ENCODE measurements at places on chromosomes 5 and 9.

DNA sequence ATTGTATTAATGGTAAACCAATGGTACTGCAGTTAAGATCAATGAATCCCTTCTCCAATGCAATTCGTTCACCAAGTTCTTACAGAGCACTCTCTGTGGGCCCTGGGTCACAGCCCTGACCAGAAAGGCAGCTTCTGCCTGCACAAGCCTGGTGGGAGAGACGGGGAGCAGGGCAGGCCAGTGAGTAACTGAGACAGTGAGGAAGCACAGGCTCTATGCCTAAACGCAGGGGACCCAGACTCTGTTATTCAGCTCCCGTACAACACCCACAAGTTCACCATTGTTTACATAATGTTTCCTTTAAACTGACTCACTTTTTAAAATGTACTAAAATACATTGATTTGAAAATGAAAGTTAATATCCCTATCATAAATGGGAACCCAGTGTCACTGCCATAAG, 40.5 kb upstream of the CTSL start:
- DNase-seq = no peak

GRCh38 chr5:8884029-8884428, 661.8 kb downstream of the SEMA5A start:
- DNase-seq = no peak

DNA sequence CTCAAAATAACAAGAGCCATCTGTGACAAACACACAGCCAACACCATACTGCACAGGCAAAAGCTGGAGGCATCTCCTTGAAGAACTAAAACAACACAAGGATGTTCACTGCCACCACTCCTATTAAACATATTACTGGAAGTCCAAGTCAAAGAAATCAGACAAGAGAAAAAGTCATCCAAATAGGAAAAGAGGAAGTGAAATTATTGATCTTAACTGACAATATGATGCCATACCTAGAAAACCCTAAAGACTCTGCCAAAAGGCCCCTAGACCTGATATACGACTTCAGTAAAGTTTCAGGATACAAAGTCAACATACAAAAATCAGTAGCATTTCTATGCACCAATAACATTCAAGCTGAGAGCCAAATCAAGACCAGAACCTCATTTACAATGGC, 30.0 kb upstream of the MACIR start:
- no peak for DNase-seq

GRCh38 chr5:15823398-15823797, 323.4 kb downstream of the FBXL7 start:
- no peak for DNase-seq

DNA sequence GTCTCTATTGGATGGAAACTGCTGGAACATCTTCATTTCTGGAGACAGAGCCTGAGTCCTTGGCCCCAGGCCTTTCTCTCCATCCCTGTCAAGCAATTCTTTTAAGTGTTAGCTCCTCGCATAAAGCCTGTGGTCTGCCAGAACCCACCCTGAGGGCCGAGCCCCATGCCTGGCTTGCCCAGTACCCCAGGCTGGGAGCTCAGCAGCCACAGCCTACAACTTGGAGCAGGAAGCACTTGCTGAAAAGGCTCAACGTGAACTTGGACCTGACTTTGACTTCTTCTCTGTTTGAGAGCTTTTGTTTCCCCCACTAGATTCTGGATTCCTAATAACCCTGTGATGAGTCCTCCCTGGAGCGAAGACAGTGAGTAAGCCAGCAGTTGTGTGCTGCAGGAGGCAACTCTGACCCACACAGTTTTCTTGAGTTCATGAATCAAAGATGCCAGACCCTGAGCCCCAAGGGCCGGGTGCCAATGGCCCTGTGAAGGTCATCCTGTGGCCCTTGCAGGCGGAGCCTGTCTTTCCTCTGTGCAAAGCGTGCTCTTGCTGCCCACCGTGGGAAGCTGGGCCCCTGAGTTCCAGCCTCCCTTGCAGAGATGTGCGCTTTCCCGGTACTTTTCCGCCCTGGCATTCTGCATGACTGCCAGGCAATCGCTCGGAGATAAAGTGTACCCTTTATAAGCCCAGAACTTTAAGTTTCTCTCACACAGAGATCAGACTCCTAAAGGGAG, 64.3 kb upstream of the RUFY1 start:
- DNase-seq = no peak

DNA sequence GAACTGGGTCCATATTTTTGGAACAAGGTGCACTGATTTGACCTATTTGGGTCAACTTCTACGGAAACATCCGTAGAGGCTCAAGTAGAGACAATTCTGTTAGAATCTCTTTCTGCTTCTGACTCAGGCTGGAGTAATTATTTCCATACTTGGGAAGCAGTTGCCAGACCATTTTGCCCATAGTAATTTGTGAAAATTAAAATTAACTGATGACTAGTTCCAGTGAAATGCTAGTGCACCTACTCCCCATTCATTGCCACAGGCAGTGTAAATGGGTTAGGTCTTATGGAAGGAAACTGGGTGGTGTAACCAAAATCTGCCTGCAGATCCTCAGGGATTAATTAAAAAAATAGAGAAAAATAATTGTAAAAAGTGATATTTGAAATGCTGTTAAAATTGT, 201.1 kb downstream of the TENT4A start:
- DNase-seq = no peak

- DNase-seq = no peak
Measured at GRCh38 chr9:136311051-136312008, 7.4 kb upstream of the CCDC187 start.

- DNase-seq = no peak
Measured at GRCh38 chr5:145495196-145495595, 339.9 kb downstream of the PRELID2 start.

GRCh38 chr9:133953976-133954709, 38.0 kb downstream of the VAV2 start:
- no peak for DNase-seq

DNA sequence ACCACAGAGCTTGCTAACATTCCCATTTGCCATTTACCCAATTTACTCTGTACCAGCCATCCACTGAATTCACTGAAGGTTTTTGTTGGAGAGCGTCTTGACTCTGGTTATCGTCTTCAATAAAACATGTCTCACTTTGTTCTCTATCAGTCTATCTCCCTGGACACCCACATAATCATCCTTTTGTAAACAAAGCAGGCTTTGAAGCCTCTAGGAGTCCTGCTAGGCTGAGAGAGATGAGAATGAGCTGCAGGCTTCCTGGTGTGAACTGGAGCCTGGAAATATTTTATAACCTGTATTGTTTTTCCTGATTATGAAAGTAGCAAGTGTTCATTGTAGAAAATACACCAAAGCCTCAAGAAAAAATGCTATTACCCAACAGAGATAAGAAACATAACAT, 140.6 kb upstream of the ZNF366 start:
- no peak for DNase-seq

GRCh38 chr9:73807952-73808351, 656.3 kb downstream of the ANXA1 start:
- DNase-seq = no peak

- DNase-seq = peak; percentile 54
Measured at GRCh38 chr9:116471093-116471906, 215.8 kb upstream of the TRIM32 start.

- no peak for DNase-seq
Measured at GRCh38 chr5:179367491-179367890, 22.2 kb upstream of the ADAMTS2 start.

- no peak for DNase-seq
Measured at GRCh38 chr5:72637058-72637457, 129.8 kb upstream of the ZNF366 start.
